ENCODE measurements at places on chromosomes 4 and X.
A peak's percentile ranks its signal among the peaks of the same experiment; 100 is the strongest.

DNA sequence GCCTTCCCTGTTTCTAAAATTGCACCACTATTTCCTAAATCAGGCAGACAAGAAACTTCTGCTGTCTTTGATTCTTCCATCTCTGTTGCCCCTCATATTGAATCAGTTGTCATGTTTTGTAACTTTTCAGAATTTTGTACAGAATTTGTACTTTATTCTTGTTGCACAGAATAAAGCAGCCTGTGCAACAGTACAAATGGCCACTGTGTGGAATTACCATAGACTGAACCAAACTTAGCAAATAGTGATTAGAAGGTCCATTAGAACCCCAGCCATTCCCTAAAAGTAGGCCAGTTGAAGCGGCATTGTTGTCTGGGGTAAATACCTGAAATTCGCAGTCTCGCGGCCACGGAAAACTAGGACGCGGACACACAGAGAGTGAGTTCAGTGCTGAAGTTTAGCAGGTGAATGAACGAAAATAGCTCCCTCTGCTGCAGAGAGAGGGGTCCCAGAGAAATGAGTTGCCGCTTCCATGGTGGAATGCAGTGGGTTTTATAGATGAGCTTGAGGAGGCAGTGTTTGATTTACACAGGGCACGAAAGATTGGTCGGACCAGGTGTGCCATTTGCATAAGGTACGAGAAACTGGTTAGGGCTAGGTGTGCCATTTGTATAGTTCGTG, 71.8 kb downstream of the C4orf33 start:
- DNase-seq = no peak

GRCh38 chr4:24477919-24478318, 106.4 kb downstream of the DHX15 start:
- DNase-seq = no peak

DNA sequence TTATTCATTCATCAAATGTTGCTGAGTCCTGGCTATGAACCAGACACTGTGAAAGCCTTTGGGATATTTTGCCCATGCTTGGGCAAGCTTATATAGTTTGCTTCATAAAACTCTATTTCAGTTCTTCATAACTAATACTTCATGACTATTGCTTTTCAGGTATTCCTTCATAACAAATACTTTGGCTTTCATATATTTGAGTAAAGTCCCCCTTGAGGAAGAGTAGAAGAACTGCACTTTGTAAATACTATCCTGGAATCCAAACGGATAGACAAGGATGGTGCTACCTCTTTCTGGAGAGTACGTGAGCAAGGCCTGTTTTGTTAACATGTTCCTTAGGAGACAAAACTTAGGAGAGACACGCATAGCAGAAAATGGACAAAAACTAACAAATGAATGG, 1.7 kb upstream of the AFP start:
- DNase-seq = no peak

- DNase-seq = peak; percentile 81
Measured at GRCh38 chr4:140359562-140360427, 13.7 kb upstream of the SCOC start.

DNA sequence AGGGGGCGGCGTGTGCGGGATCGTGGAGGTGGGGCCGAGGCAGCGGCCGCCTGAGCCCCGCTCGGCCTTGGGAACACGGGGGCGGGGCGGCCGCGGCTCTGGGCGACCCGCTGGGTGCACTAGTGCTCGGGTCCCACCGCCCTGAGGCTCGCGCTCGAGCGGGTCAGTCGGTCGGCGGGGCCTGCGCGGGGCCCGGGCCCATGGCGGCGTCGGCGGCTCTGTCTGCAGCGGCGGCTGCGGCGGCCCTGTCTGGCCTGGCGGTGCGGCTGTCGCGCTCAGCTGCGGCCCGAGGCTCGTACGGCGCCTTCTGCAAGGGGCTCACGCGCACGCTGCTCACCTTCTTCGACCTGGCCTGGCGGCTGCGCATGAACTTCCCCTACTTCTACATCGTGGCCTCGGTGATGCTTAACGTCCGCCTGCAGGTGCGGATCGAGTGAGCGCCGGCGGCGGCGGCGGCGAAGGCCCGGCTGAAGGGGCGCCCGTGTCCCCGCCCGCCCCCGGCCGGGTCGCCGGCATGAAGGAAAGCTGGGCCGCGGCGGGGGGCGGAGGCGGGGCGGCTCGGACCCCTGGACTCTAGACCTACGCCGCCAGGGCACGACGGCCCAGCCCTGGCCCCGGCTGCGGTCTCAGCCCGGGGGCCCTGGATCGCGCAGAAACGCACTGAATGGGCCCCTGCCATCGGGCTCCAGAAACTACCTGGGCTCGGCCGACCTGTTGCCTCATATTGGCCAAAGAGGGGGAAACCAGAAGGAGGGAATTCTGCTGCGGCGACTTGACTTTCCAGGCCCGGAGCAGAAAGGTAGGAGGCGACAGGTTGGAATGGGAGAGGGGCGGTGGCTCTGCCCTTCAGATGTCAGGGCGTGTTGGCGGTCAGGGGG, at the start of gene SMIM10L2A:
Gene SMIM10L2A, plus strand, starts transcription at position 13 of the 878 bp plus-strand sequence. Its CDS starts 188 bp downstream, at position 201.
- peak; percentile 15 for DNase-seq

- no peak for DNase-seq
Measured at GRCh38 chr4:110475881-110476818, at the start of gene ENPEP. Gene ENPEP (plus strand): TSS chr4:110476155. CDS start chr4:110476415, 260 bp downstream.

DNA sequence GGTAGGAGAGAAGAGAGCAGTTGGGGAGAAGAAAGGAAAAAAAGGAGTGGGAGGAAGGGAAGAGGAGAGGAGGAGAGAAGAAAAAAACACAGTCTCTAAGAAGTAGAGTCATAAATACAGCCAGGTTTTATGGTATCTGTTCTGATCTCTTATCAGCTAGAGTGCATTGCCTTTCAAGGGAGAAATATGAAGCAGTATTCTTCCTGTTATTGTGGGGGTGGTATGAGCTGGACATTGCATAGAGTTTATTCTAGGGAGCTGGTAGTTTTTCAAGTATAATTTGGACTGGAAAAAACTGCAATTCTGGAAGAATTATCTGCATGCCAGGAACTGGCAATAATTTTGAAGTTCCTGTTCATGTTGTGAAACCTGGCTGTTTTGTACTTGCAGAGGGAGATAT, 54.9 kb upstream of the TAB3 start:
- DNase-seq = no peak

GRCh38 chr4:3417448-3417847, 24.3 kb upstream of the HGFAC start:
- DNase-seq = no peak

- no peak for DNase-seq
Measured at GRCh38 chrX:68735266-68735665, 87.8 kb downstream of the STARD8 start.

DNA sequence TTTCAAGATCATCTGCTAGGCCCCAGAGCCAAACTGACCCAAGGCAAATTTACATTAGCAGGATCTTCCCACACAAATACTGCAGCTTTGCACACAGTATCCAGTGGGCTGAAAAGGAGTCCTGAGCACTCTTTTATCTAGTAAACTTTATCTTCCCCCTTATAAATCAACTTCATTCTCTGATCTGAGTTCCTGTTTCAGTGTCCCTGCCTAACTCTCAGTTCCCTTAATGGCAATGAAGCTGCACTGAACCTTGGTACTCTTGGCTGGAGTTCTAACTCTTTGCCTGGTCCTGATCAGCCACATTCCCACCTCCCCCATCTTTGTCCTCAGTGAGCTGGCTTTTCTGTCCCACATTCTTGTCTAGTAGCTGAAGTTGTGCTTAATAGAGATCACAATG, 37.4 kb downstream of the EDA2R start:
- no peak for DNase-seq

GRCh38 chrX:103413705-103414387, 37.5 kb downstream of the BEX3 start:
- no peak for DNase-seq

GRCh38 chr4:165656829-165657490, 216.1 kb upstream of the TLL1 start:
- no peak for DNase-seq

DNA sequence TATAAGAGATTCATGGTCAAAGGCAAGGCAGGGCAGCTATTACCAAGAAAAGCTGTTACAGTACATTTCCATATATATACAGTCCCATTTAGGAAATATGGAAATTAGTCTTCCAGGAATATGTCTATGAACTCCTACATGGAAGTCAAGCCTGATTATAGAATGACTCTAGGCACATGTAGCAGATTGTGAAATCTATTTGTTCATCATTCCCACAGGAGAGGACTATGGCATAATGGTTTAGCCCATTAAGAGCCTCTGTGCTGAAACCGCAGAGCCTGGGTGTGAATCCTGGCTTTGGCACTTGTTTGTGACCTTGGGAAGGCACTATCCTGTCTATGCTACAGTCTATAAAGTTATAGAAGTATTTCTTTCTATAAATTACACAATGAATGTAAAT, 764.8 kb downstream of the RAPGEF2 start:
- no peak for DNase-seq

DNA sequence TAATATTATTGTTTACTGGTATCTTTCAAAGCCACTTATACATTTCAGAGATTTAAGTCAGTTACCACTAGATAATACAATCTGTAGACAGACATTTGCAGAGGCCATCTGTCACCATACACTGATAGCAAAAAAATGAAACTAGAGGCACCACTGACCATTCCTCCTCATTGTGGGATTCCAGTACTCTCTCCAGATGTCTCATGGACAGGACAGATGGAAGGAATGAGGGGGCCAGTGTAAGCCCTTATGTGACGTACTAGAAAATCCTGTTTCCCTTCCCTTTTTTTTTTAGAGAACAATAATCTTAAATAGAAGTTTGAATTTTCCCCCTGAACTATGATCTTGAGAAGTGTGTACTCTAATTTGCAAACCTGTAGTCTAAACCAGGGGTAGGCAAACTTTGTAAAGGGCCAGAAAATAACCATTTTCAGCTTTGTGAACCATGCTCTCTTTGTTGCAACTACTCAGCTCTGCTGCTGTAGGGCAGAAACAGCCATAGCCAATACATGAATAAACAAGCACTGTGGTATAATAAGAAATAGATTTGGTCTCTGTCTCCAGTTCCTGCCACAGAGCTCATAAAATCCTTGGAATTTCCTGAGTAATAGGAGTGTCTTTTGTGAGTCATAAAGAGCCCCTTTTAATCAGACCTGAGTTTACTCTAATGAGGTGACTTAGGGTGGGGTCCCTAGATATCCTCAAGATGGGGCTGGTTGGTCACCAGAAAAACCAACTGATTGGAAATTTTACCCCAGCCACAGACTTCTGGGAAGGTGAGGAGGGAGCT, 90.4 kb downstream of the MOSPD2 start:
- no peak for DNase-seq

GRCh38 chrX:41796577-41796976, 72.6 kb downstream of the GPR82 start:
- DNase-seq = no peak

- peak; percentile 12 for DNase-seq
Measured at GRCh38 chr4:15930314-15930713, 8.2 kb downstream of the FGFBP1 start.

GRCh38 chrX:15349046-15349445, 13.7 kb upstream of the PIGA start:
- DNase-seq = no peak

- no peak for DNase-seq
Measured at GRCh38 chr4:80268936-80269335, 2.5 kb downstream of the FGF5 start.

GRCh38 chrX:123847056-123847455, 12.8 kb upstream of the XIAP start:
- DNase-seq = no peak

DNA sequence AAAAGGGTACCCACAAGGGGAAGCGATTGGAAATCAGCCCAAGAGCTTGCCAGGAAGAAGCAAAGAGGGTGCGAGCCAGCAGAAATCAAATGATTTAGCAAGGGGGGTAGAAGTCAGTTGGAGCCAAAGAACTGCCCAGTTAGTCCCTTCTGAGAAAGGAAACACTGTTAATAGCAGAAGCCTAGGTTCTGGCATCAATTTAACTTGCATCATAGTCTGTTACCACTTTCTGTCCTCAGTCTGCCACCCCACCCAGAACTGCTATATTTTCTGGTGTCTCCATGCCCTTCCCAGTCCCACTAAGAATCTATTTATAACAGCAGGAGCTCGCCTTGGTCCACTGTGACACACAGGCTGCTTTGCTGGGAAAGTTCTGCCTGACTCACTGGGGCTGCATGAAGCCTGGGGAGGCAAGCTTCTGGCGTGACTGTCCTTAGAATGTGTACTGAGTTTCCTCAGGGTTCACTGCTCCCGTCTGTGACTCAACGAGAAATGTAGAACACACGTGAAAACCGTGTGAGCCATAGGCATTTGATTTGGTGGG, 157.8 kb upstream of the TTC29 start:
- no peak for DNase-seq

DNA sequence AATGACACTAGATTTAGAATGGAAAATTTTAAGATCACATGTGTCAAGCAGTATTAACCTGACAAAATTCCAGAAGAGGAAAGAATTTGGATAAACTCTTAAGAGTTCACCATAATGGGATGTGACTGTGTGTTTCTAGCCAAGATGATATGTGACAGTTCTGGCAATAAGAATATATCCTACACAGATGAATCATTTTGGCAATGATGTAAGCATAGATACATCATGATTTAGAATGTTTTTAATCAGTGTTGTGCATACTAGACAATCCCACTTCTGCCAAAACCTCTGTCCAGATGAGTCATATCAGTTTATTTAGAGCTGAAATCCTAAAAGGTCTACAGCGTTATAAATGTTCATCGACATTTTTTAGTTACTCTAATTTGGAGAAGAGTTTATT, 48.8 kb downstream of the PTCHD1 start:
- DNase-seq = no peak

GRCh38 chr4:187777954-187778353, 217.6 kb upstream of the ZFP42 start:
- no peak for DNase-seq

- no peak for DNase-seq
Measured at GRCh38 chr4:48762408-48762807, 17.7 kb downstream of the FRYL start.

- DNase-seq = no peak
Measured at GRCh38 chr4:176404621-176405020, 84.9 kb downstream of the SPCS3 start.

DNA sequence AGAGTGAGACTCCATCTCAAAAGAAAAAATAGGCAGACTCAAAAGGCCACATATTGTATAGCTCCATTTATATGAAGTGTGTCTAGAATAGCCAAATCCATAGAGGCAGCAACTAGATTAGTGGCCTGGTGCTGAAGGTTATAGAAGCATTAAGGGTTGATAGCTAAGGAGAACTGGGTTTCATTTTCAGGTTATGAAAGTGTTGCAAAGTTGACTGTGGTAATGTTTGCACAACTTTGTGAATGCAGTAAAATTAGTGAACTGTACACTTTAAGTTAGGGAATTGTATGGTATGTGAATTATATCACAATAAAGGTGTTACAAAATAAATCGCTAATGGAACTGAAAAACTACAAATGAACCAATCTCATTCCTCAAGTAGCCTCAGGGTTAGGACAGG, 28.3 kb downstream of the TXLNG start:
- no peak for DNase-seq

GRCh38 chr4:98745366-98745765, 87.0 kb upstream of the TSPAN5 start:
- peak; percentile 18 for DNase-seq

DNA sequence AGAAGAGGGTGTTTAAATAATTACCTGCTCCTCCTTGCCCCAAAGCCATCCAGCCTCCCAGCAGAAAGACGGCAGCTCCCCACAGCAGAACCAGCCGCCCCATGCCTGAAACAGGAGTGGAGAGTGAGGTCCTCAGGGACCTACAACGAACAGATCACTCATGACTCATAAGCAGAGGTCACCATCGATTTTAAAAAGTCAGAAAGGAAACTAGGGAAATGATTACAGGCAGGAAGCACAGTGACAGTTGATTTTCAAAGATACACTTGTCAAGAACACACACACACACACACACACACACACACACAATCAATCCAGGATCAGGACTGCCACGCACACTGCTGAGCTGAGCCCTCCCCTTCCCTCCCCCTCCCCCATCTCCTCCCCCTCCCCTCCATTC, at the start of gene CRLF2:
Gene CRLF2, minus strand, starts transcription at position 118 of the 400 bp plus-strand sequence. Its CDS starts 15 bp downstream, at position 103.
- peak; percentile 61 for DNase-seq

- DNase-seq = peak; percentile 24
Measured at GRCh38 chr4:108355186-108355901, 186.6 kb upstream of the LEF1 start.

Measured in activated CD4-positive, alpha-beta memory T cell treated with anti-CD3 and anti-CD28 coated beads for 36 hours (primary cell).